ENCODE measurements at places on chromosomes 5 and 9. TPM values are rescaled to one million over a fixed set of nuclear protein-coding genes. Genes with fewer than 3 reads are reported as not detected.

DNA sequence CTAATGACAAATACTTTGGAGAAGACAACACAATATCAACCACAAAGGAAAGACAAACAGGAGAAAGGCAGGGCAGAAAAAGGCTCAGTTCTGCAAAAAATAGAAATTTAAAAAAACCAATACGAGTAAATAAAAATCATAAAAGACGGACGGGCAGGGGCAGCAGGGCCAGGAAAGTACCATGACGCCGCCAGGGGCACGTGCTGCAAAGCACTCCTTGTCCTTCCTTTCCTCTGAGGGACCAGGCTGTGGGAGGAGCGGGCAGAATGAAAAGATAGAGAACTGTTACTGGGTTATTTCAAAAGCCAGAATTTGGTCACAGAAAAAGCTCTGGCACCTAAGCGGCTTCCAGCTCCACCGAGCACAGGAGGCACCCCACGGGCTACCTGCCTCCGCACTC is 53.9 kb downstream of the HABP4 start:
- DNase-seq = no peak

DNA sequence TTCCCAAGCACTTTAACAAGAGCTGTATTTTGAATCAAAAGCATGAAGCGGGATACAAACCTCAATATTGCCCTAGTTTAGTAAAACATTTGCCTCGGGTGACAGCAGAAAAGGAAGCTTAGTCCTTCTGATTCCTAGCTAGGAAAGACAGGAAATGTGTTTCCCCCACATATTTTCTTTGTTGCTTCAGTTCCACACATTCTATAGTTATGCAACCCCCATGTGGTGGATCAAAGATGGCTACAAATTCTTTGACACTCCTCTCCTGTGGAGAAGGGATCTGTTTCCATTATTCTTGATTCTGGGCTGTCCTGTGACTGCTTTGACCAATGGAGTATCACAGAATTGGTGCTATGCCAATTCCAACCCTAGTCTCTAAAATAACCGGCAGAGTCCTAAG is 89.1 kb upstream of the SLC30A5 start:
- no peak for DNase-seq

DNA sequence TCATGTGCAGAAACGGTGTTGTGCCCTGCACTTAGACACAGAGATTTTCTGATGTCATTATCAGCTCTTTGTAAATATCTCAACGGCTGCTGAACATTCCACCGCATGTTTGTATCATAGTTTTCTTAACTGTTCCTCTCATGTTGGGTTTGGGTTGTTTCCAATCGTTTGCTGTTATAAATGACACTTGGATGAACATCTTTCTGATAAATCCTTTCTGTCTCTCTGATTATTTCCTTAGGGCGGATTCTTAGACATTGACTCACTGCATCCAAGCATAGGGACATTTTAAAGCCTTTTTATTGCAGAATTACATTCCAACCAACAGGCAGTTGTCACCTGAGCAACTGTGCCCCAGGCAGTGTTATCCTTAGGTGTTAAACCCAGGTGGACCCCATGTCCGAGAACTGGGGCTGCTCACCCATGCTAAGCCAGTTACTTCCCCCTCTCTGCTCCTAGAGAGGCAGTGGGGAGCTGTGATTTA is 28.5 kb downstream of the COL5A1 start:
- DNase-seq = no peak

DNA sequence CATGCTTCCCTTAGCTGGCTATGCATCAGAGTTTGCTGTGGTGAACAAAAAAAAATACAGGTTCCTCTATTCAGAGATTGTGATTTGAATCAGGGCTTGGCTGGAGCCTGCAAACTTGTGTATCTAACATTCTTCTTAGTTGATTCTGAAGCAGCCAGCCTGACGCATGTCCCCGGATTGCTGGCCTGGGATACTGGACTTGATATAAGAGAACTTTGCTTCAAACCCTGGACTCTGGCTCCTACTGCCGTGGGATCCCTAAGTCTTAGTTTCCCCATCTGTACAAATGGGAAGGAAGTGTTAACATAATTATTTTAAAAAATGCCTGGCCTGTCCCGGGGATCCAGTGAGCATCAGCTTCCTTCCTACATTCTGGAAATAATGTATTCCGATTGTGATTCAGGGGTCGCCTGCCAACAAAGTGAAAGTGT is 292.8 kb downstream of the ARHGEF28 start:
- DNase-seq = no peak

- no peak for DNase-seq
Measured at GRCh38 chr9:125323615-125324014, 62.0 kb downstream of the GAPVD1 start.

GRCh38 chr5:159911349-159911748 is 4.9 kb upstream of the ADRA1B start:
- DNase-seq = no peak

DNA sequence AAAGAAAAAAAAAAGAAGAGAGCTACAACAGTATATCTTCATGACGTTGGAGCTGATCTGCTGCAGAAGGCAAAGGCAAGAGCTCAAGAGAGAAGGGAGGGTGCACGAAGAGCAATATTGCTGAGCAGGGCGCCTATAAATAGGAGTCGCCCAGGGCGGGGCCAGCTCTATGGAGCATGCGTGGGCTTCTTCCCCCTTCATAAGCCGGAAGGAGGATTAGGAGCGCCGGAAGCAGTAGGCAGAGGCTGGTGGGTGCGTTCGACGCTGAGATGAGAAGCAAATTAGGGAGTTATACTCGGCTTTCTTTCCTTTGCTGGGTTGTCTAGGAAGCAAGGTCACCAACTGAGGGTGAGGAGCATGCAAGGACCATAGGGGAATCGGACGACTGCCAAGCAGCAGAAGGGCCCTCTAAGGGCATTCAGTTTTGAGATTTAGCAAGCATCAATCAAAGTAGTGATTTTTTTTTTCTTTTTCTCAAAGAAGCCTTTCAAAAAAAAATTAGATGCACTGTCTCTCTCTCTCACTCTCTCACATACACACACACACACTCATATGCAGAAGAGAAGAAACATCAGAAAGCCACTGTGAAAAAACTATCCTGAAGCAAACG is 496.7 kb downstream of the ENC1 start:
- DNase-seq = no peak

- DNase-seq = no peak
Measured at GRCh38 chr5:164377746-164378145, 872.3 kb downstream of the MAT2B start.

DNA sequence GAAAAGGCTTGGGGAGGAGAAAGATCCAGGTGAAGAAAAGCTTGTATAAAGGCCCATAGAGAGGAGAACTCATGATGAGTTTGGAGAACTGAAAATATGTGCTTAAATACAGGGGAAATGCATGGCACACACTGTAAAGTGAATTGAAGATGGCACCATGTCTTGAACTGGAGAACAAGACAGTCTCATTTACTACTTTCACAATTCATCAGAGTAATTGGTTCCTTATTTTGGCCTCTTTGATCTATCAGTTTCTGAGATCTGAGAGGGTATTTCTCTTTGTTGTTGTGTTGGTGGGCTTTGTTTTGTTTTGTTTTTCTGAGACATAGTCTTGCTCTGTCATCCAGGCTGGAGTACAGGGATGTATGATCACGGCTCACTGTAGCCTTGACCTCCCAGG is 98.2 kb downstream of the CEMIP2 start:
- no peak for DNase-seq

DNA sequence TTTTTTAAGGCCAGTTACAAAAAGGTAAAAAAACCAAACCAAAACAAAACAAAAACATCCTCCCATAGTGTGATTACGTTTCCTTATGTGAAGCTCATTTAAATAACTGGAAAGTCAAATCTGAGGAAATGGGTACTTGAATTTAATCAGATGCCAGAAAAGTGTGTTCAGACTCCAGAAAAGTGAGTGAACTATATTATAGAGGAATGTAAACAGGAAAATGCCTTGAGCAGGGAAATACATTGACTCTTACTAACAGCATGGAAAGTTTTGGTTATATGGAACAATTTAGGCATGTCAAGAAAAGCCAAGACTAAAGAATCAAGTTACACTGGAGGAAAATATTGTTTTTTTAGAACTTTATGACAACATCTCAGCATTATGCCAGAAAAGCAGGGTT is 37.8 kb upstream of the RNF20 start:
- no peak for DNase-seq

DNA sequence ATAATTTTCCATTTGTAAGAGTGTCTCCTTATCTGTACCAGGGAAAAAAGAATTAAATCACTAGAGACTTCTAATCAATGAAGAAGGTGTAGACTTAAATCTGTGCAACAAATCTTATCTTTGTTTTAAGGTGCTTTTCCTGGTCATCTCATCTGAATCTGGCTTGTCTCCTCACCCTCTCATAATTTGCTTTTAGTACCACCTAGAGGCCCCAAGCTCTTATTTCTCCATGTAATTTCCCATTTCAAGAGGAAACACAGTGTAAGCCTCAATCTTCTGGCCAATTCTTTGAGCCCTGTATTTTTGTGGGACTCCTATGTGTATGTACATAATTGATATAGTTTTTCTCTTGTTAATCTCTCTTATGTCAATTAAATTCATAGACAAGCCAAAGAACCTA is 1975.3 kb upstream of the CDH6 start:
- no peak for DNase-seq

GRCh38 chr9:134944351-134944802 is 26.7 kb upstream of the FCN1 start:
- no peak for DNase-seq

DNA sequence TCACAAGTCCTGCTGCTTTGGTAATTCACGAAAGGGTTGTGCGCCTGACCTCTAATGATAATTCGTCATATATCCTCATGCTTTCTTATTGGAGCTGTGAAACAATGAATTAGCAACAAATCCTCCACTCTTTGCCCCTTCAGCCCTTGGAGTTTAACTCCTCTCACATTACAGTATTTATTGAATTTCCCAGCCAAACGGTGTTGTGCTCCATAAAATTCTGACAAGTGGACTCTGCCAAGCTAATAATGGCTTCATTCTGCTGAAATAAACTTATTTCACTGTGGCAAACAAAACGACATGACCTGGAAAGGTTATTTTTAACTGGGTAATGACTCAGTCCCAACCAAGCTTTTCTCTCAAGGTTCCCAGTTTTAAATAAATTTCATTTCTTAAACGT is 984.4 kb upstream of the DMAC1 start:
- DNase-seq = no peak

- DNase-seq = no peak
Measured at GRCh38 chr9:130845901-130846481, 10.9 kb downstream of the ABL1 start.

DNA sequence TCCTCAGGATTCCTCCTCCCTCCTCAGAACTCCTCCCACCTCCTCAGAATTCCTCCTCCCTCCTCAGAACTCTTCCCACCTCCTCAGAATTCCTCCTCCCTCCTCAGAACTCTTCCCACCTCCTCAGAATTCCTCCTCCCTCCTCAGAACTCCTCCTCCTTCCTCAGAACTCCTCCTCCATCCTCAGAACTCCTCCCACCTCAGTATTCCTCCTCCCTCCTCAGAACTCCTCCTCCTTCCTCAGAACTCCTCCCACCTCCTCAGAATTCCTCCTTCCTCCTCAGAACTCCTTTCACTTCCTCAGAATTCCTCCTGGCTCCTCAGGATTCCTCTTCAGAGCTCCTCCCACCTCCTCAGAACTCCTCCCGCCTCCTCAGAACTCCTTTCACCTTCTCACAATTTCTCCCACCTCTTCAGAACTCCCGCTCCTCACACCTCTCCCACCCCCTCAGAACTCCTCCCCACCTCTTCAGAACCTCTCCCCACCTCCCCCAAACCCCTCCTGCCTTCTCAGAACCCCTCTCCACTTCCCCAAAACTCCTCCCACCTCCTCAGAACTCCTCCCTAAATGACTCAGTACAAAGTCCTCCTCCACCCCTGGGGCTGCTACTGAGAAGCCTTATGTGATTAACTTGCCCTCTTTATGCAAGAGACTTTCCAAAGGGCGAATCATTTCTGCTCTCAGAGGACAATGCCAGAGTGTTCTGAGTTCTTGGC is 23.2 kb downstream of the SLC46A2 start:
- no peak for DNase-seq

Gene CEL
- total RNA-seq = 2.5 TPM

Gene SLC22A4
- total RNA-seq = 0.60 TPM

Gene GRIN3A
- total RNA-seq = 0.04 TPM

Gene LECT2
- not detected for total RNA-seq

Gene C9orf50
- total RNA-seq = not detected

Data from H1 (cell line).